NCI-H2081 treated with DMSO at 0.1 percent for 48 hours (cell line): ENCODE measurements at places on chromosomes 5 and 9.

DNA sequence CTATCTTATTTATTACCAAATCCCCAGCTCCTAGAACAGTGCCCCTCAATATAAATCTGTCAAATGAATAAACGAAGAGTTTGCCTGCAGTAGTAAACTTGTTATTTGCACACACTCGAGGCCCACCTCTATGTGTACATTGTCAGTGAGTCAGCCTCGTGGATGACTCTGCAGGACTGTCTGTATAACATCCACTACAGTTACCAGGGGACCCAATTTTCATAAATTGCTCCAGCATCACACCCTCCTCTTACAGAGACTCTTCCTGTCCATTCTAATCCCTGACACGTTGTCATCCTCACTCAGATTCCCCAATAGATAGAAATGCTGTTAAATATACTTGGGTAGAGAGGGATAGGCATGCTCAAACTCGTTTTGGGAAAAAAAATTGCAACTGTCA lies 478.5 kb downstream of the RAB3C start:
- no peak for DNase-seq

DNA sequence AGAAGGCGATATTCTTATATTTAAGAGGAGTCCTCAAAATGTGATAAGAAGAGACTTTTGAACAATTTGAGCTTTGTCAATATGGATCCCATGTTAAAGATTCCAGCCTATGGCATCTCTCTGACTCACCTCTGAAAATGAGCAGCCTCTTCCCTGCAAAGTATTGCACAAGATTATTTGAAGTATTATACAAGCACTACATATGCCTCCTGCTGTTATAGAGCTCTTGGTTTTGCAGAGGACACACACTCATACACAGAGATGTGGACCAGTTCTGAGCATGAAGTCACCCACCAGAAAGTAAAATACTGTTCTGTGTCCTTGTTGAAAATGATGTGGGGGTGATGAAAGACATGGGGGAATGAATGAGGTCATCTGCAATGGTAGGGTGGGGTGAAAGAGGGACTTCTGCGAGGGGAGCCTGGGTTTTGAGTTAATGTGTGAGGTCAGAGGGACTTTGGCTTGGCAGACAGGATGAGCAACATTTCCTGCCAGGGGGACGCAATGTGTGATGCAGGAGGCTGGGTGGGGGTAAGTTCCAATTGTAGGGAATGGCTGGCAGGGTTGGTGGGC lies 25.8 kb downstream of the FBXL7 start:
- no peak for DNase-seq

DNA sequence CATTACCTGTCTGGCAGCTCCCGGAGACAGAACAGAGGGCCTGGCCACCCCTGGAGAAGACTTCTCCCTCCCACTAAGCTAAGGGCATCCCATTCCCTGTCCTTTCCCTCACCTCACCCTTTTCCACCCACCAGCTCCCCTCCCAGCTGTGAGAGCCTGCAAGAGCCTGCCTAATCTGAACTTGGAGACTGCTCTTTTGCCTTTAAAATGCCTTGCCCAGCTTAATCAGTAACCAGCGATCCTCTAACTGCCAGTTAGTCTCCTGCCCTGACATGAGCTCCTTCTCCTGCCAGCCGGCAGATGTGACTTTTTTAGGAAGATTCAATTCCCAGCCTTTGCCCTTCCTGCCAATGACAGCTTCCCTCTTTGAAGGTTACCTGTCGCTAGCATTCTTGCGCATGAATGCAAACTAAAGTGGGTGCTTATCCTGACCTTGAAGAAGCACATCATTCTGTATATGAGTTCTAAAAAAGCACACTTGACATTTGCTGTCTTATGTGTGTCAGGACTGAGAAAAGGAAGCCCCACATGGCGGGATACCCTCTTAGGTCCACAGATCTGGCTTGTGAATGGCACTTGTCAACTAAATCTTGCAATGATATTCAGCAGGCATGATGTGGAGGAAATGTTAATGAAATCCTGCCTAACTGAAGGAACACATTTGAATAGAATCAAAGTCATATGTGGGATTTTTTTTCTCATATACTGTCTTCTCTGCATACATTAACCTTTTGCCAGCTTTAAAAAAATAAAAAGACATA lies 411.2 kb upstream of the SLC30A5 start:
- DNase-seq, result no peak

DNA sequence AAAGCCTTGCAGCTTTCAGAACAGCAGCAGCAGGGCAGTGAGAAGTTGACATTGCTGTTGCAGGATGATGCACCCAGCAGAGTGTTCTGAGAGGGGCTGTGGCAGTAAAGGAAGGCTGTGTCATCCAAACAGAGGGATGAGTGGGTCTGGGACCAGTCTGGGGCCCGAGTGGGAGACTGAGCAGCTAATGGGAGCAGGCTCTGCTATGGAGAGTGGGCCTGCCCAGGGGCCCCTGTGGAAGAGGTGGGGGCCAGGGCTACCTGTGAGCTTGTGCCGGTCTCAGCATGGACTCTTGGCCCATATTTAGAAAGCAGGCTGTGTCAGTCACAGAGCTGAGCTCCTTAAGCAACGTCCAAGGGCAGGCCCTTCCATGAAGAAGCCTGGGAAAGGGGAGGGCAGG lies 26.0 kb upstream of the PITX1 start:
- no peak for DNase-seq

DNA sequence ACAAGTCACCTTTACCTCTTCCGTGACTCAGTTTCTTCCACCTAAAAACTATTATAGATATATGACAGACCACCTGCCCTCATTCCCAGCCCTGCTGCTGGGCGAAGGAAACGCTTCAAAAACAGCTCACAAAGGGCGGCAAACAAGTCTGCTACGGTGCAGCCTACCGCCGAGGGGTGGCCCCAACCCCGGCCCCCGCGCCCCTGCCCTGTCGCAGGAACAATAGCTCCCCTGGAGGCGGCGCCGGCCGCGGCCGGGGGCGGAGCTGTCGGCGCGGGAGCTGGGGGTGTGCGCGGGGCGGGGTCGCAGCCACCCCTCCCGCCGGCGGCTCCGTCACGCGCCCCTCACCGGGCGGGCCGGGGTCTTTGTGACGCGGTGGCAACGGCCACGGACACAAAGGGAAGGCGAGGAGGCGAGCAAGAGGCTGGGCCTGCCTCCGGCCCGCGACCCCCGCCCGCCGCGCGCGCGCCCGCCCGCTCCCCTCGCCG lies at the start of gene TMEFF1:
Gene TMEFF1 (plus strand): TSS at position 362 of the 488 bp plus-strand sequence. CDS start 396 bp downstream, outside the sequence.
- DNase-seq, result no peak

DNA sequence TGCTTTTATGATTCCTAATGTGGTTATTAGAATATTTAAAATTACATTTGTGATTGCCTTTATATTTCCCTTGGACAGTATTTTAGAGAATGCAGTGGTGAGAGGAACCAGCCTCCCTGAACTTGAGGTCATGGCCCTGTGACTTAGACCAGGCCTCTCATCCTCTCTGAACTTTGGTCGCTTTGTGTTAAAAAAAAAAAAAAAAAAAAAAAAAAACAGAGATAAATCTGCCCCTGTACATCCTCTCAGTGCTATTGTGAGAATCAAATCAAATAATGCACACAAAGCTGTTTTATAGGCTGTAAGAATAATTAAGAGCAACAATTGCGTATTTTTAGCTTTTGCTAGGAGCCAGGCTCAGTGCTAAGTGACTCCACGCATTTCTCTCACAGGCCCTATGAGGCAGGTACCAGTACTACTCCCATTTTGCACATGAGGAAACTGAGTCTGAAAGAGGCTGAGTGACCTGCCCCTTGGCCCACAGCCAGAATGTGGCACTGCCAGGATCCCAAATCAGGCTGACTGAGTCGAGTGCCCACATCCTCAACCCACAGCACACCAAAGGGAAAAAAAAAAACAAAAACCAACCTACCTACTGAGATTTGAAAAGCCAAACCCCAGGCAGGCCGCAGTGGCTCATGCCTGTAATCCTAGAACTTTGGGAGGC lies 110.3 kb upstream of the LARP1 start:
- DNase-seq, result no peak

- DNase-seq, result no peak
Observed at GRCh38 chr9:89395931-89396710, 77.8 kb downstream of the SECISBP2 start.
